Glomerular endothelial cell (primary cell): ENCODE measurements at places on chromosomes 7 and 10.

DNA sequence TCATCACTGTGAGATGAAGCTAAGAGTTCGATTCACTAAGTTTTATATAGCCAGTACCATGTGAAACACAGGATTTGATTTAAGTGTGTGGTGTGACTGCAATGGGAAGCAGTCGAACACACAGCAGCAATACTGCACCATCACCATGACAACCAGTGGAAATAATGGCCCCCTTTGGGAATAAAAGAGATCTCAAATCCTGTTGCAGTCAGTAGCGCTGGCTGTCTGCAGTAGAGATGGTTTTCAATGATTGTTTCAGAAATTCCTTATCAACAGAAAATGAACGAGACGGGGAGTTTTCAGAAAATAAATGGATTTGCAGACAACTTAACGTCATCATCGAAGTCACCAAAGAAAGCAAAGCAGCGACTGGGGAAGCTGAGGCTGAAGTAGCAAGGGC is 91.0 kb downstream of the PTPRE start:
- no peak for DNase-seq

DNA sequence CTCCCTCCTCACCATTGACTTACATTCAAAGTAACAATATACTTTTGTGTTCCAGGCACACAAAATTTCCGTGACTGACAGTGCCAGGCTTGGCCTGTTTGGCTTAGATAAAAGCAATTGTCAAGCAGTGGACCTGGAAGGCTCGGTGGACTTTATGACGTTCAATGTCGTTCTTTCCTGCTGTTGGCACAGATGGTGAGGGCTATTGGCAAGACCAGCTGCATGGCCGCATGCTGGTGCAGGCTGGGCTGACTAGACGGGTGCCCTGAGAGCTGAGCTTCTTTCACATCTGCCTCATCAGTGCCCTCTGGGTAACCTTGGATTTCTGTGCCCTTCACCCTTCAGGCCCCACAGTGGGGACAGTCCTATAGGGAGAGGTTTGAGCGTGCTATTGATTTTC is 45.2 kb downstream of the WIPF3 start:
- no peak for DNase-seq

GRCh38 chr10:21183025-21183424 is 285.9 kb upstream of the NEBL start:
- no peak for DNase-seq

GRCh38 chr7:111911166-111911961 is 294.8 kb downstream of the DOCK4 start:
- DNase-seq: no peak

DNA sequence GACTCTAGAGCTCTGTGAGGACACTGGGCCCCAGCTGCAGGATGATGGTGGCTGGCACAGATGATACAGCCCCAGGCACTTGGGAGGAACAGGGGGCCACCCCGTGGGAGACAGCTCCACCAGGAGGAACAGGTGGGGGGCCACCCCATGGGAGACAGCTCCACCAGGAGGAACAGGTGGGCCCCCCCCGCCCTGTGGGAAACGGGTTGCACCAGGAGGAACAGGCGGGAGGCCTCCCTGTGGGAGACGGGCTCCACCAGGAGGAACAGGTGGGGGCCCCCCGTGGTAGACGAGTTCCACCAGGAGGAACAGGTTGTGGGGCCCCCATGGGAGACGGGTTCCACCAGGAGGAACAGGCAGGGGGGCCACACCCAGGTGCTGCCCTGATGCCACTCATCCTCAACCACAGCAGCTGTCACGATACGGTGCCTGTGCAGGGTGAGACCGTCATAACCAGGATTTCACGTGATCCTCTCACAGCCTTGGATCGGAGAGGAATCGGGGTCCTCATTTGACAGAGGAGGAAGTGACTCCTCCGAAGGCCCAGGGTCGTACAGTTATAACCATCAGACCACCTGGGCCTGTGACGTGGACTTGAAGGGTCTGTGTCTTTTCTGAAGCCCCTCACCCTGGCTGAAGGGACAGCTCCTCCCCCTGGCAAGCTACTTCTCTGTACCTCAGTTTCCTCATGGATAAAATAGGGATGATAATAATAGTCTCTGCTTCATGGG is 49.2 kb upstream of the NANOS1 start:
- DNase-seq: no peak

- DNase-seq: no peak
These were observed 117.5 kb downstream of the NSUN6 start for GRCh38 chr10:18533896-18534295.

DNA sequence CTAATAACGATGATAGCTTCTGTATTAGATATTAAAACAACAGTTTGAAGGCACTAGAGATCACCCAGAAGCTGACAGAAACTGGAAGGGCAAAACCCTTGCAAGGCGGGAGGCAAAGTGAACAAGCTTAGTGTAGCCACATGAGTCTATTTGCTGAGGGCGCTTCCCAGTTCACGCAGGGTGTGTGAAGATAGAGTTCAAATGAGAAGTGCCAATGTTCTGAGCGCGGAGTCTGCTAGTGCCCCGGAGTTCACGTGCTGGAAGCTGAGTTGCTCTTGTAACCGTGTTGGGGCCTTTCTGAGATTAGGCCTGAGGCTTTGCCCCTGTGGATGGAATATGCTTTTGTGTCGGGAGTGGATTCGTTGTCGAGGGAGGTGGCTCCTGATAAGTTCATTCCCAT is 16.6 kb upstream of the GTPBP4 start:
- DNase-seq: no peak

DNA sequence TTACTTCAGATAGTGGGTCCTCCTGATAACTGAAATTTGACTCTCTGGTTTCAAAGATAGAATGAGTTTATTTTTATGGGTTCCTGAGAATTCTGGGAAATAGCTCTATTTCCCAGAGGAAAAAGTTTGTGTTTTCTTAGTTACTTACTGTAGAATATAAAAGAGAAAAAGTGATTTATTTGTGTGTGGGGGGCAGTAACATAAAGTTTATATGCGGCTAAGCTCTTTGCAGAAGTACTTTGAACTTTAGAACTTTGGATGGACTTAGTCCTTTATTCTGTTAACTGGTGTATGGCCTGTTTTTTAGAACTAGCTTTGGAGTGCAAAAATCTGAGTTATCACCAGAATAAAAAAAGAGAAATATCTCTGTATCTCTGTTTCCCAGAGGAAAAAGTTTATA is 157.1 kb downstream of the BBS9 start:
- no peak for DNase-seq

- no peak for DNase-seq
These were observed 33.3 kb upstream of the LYZL2 start for GRCh38 chr10:30662814-30663213.

- no peak for DNase-seq
These were observed 2.0 kb upstream of the KLF6 start for GRCh38 chr10:3787016-3787400.

GRCh38 chr7:122674502-122674901 is 24.4 kb downstream of the RNF133 start:
- no peak for DNase-seq

GRCh38 chr7:91876391-91877133 is 3.9 kb downstream of the MTERF1 start:
- DNase-seq: no peak

DNA sequence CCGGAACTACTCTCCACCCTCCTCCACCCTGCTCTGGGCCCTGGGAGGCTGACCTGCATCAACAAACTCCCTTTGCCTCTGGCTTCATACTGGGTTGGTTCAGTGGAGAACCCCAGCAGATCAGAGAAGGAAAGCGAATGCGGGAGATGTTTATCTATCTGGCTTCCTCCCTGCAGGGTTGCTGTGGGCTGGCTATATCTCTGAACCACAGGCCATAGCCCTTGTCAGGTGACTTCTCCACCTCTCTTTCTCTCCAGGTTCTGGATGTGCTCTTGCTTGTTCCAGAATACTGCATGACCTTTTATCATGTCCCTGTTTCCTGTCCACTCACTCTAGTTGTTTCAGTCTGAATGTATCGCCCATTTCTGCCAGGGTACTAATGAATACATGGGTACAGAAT is 51.7 kb upstream of the IFRD1 start:
- no peak for DNase-seq

DNA sequence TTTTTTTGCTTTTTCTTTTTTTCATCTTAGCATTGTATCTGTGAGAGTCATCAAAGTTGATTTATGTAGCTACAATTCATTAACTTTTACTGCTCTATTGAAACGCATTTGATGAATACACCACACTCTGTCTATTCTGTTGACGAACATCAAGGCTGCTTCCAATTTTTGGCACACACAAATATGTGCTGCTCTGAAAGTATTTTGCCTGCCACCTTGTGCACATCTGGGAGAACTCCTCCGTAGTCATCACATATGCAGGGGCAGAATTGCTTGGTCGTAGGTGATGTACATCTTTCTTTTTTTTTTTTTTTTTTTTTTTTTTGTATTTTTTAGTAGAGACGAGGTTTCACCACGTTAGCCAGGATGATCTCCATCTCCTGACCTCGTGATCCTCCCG is 796.8 kb downstream of the KCNMA1 start:
- DNase-seq: no peak

- DNase-seq: no peak
These were observed 539.8 kb upstream of the GALNT17 start for GRCh38 chr7:70592171-70592570.

GRCh38 chr7:24025094-24025493 is 258.9 kb upstream of the NPY start:
- DNase-seq: no peak

GRCh38 chr7:134875867-134876266 is 96.4 kb downstream of the CALD1 start:
- no peak for DNase-seq

- DNase-seq: no peak
These were observed at the start of gene TMEM184A for GRCh38 chr7:1555813-1556543. Gene TMEM184A (minus strand): TSS chr7:1556205. CDS start chr7:1555484, 721 bp downstream.

GRCh38 chr10:24879861-24880260 is 72.5 kb downstream of the PRTFDC1 start:
- DNase-seq: no peak

GRCh38 chr10:68327889-68328786 is 3.7 kb upstream of the HNRNPH3 start:
- DNase-seq: no peak

GRCh38 chr7:93159490-93159889 is 11.3 kb upstream of the SAMD9L start:
- no peak for DNase-seq

GRCh38 chr10:96017191-96017687 is 26.1 kb upstream of the CCNJ start:
- DNase-seq: peak; percentile 48

GRCh38 chr10:1542941-1543340 is 194.4 kb downstream of the ADARB2 start:
- no peak for DNase-seq

- no peak for DNase-seq
These were observed 1.9 kb upstream of the TMEM178B start for GRCh38 chr7:141071855-141072547.

- DNase-seq: no peak
These were observed 27.4 kb upstream of the PSMG3 start for GRCh38 chr7:1597066-1597760.

- DNase-seq: no peak
These were observed 219.5 kb upstream of the NRP1 start for GRCh38 chr10:33553748-33554571.

DNA sequence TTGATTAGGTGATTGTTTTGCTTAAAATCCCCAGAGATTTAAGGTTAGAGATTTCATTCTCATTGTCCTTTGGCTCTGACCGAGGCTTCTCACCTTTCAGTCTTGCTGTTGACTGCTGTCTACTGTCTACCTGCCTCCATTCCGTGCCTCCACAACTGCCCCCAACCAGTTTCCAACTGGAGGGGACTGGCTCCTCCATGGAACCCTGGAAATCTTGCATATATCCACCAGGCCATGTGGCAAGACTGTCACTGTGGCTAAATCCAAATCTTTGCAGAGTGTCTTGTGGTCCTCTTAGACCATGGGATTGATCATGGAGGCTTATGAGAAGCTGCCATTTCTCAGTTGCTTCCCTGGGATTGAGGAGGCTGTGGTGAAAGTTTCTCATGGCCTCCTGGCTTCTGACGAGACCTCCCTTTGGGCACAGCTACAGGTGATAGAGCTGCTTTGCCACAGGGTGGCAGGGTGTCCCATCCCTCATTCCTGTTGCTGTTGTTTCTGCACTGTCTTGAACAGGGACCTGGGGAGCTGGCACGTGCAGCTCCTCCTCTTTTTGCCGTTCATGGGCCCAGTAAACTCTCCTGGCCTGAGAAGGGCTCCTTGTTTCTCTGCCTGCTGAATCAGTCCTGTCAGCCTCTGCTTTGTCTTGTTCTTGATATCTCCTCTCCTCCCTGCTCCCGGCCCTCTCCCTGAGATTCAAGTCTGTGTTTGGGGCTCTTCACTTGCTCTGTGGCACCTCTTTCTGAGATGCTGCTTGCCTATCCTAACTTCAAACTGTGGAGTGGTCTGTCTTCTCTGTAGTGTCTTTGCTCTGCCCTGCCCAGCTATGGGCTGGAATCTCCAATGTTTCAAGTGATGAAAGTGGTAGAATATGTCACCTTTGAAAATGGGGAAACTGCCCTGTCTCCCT is 63.6 kb upstream of the IGFBP3 start:
- DNase-seq: no peak

GRCh38 chr7:83985821-83986220 is 208.8 kb downstream of the SEMA3A start:
- DNase-seq: no peak

GRCh38 chr10:116287906-116288501 is 15.0 kb upstream of the GFRA1 start:
- DNase-seq: peak; percentile 2

GRCh38 chr10:94036766-94037033 is 43.0 kb downstream of the PLCE1 start:
- DNase-seq: no peak

DNA sequence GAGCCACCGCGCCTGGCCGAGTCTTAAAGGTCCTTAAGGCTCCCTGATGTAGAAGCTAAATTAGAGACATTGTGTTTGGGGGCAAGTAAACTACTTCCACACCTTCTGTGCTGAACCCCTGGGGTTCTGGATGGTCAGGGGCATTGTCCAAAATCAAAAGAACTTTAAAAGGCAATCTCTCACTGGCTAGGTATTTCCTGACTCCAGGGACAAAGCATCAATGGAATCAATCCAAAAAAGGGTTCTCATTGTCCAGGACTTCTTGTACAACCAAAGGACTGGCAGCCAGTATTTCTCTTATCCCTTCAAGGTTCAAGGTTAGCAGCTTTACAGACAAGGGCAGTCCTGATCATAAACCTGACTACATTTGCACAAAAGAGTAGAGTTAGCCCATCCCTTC is 24.0 kb downstream of the SRPK2 start:
- no peak for DNase-seq

- no peak for DNase-seq
These were observed 5.2 kb downstream of the NMT2 start for GRCh38 chr10:15163253-15163828.

- DNase-seq: peak; percentile 81
These were observed 312.0 kb upstream of the ZMIZ1 start for GRCh38 chr10:78756604-78757343.

- no peak for DNase-seq
These were observed 191.2 kb upstream of the MGMT start for GRCh38 chr10:129275886-129276285.
